Naive thymus-derived CD4-positive, alpha-beta T cell (primary cell): ENCODE measurements at places on chromosomes 4 and X. TPM values are rescaled to one million over a fixed set of nuclear protein-coding genes. Genes with fewer than 3 reads are reported as not detected.

The OTUD6A gene
- not detected for total RNA-seq

The FGFBP2 gene
- 2.6 TPM for total RNA-seq

The SFRP2 gene
- not detected for total RNA-seq

The S100P gene
- 11.0 and 13.7 TPM in 2 replicates for total RNA-seq

The CTAG1B gene
- not detected in 2 replicates for total RNA-seq

The MAGED4 gene
- 0.24 TPM for total RNA-seq

The PLP1 gene
- not detected for total RNA-seq

The KLF8 gene
- 0.54 TPM for total RNA-seq

The AMOT gene
- total RNA-seq: 0.84 and 1.1 TPM in 2 replicates

The L1CAM gene
- 0.81 TPM for total RNA-seq

- H3K36me3 ChIP-seq: no peaks in the 10 kb centered on the region
- H3K27me3 ChIP-seq: no peaks in the 10 kb centered on the region
- DNase-seq: no peak
- H3K27ac ChIP-seq: no peak overlapping the region
Observed at GRCh38 chr4:123832173-123833026, 435.8 kb downstream of the SPRY1 start.

GRCh38 chrX:426881-427280 is 40.2 kb upstream of the PPP2R3B start:
- no peak overlapping the region for H3K4me3 ChIP-seq
- no peaks in the 10 kb centered on the region for H3K36me3 ChIP-seq
- DNase-seq: no peak

DNA sequence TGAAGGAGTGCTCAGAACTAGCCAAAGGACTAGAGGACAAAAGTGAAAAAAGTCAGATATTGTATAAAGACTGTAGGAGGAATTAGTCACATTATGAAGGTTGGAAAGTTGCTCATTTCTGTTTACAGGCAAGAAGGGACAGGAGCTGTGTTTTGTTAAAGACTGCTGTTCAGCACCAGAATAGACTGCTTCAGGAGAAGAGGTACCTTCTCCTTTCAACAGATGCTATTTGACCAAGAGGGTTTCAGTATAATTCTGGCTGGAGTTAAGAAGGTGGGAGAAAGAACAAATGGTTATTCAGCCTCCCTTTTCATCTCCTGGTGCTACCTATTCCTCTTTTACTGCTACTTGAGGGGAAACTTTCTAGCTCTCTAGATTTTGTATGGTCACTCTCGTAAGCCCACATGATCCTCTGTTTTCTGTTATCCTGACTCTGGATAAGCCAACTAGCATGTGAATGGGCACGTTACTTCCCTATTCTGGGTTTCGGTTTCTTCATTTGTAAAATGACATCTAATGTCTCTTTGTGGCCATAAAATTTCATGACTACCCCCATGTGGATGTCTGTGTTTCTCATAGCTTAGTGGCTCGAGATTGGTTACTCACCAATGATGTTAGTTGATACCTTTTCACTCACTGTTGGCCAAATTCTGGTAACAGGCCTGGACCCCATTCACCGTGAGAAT is 68.9 kb downstream of the SH2D1A start:
- no peaks in the 10 kb centered on the region for H3K36me3 ChIP-seq
- H3K27ac ChIP-seq: no peak overlapping the region
- no peaks in the 10 kb centered on the region for H3K4me1 ChIP-seq
- H3K27me3 ChIP-seq: no peaks in the 10 kb centered on the region
- no peak for DNase-seq

DNA sequence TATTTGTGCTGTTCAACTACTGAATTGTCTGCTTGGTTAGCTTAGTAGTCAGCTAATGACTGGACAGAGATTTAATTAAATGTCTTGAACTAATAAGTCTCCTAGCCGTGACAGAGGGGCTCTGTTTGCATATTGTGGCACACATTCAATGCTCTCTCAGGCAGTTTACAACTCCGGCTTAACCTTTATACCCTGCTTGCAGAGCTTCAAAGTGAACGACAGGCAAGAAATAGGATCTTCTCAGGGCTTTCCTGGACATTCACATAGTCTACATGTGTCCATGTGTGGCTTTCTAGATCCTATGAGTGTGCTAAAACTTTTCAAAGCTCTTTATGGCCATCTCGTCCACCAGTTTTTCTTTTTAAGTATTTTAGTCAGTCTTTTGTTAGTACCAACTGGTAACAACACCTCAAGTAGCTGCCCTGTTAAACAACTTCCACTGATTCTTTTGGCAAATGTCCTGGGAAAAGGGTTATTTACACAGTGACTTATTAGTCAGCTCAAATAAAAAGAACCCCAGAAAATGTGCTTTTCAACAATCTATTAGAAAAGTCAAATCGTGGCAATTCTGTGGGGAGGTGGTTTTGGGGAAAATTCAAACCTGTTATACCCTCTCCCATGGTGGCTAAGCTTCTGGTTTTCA is 28.6 kb downstream of the OR13H1 start:
- H3K4me1 ChIP-seq: no peaks in the 10 kb centered on the region
- H3K4me3 ChIP-seq: no peak overlapping the region
- H3K27me3 ChIP-seq: no peaks in the 10 kb centered on the region
- no peak for DNase-seq

DNA sequence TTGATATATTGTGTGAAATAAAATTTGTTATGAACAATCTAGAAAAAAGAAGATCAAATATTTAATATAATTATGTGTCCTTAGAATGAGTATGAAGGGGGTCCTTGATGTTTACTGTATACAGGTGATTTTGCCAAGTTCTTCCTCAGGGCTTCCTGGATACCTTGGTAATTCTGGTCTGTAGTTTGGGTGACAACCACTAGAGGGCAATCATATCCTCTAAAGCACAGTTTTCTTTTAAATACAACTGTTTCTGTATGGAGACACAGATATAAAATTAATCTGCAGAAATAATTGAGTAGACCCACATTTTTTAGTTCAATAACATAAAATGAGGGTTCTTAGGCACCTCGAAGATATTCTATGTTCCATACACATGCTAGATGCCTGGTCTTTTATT is 157.7 kb downstream of the SPANXN1 start:
- no peaks in the 10 kb centered on the region for H3K4me1 ChIP-seq
- no peak overlapping the region for H3K27ac ChIP-seq
- no peaks in the 10 kb centered on the region for H3K36me3 ChIP-seq
- DNase-seq: no peak

DNA sequence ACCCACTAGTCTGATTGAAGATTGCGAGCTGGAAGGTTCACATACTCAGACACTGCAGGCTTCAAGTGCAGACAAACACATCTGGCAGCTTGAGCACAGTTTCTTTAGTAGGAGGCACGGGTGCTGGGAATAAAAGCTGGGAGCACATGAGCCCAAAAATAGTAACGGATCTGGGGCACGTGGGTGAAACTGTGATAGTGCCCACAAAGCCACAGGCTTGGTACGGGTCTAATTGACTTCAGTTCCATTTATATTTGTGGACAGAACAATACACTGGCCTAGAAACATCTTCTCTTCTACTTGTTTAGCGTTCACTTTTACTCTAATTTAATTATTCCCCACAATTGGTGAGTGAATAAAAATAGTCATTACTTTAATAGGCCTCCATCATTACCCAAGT is 2370.7 kb downstream of the PCDH7 start:
- no peaks in the 10 kb centered on the region for H3K4me1 ChIP-seq
- H3K36me3 ChIP-seq: no peaks in the 10 kb centered on the region
- no peak for DNase-seq
- no peak overlapping the region for H3K27ac ChIP-seq

GRCh38 chr4:7418131-7418943 is 16.4 kb downstream of the PSAPL1 start:
- H3K4me3 ChIP-seq: no peak overlapping the region
- H3K4me1 ChIP-seq: no peaks in the 10 kb centered on the region
- no peak overlapping the region for H3K27ac ChIP-seq
- DNase-seq: peak; percentile 1

DNA sequence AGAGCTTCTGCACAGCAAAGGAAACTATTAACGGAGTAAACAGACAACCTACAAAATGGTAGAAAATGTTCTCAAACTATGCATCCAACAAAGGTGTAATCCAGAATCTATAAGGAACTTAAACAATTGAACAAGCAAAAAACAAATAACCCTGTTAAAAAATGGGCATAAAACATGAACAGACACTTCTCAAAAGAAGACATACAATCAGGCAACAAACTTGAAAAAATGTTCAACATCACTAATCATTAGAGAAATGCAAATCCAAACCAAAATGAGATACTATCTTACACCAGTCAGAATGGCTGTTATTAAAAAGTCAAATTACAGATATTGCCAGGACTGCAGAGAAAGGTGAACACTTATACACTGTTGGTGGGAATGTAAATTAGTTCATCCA is 309.6 kb upstream of the KLF3 start:
- no peaks in the 10 kb centered on the region for H3K27me3 ChIP-seq
- H3K36me3 ChIP-seq: no peaks in the 10 kb centered on the region
- no peak overlapping the region for H3K27ac ChIP-seq
- H3K4me3 ChIP-seq: no peak overlapping the region
- no peak for DNase-seq

GRCh38 chr4:17583941-17584340 is 6.9 kb downstream of the LAP3 start:
- peaks cover 3% of the 10 kb centered on the region for H3K4me1 ChIP-seq
- no peak for DNase-seq
- H3K36me3 ChIP-seq: peaks cover 70% of the 10 kb centered on the region
- no peaks in the 10 kb centered on the region for H3K27me3 ChIP-seq
- no peak overlapping the region for H3K4me3 ChIP-seq
- H3K27ac ChIP-seq: no peak overlapping the region
